Vagina (tissue), 2 donors: ENCODE measurements at places on chromosomes 1 and 21. TPM values are rescaled to one million over a fixed set of nuclear protein-coding genes. Genes with fewer than 3 reads are reported as not detected.

DNA sequence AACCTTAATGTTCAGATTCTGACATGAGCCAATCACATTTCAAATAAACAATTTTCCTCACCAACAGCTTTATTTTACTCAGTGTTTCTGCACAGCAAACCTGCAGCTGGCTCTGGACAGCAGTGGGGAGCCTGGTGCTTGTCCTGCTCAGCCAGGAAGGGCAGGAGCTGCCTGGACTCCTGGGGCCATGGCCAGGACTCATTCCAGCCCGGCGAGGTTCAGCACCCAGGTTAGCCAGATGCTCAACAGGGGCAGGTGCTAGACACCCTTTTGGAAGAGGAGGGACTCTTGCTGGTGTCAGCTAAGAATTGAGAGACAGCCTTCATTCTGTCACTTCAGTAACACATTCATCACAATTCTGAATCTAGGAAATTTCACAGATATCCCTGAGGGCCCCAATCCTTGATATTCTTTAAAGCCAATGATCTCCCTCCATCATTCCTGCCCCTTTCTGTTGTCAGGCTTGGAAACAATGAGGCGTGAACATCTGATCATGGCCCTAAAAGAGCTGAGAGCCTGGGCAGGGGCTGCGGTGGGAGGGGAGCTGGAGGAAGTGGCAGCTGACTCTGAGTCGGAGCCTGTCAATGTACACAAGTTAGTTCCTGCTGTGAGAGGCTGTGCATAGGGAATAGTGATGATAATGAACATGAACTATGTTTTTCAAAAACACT, 251.3 kb downstream of the SDCCAG8 start:
- no peak for DNase-seq

Gene NUAK2
- 49.6 TPM for total RNA-seq

Gene CFAP45
- total RNA-seq = not detected

- no peak for DNase-seq
Measured at GRCh38 chr1:22450351-22451021, 1.2 kb upstream of the ZBTB40 start.

GRCh38 chr1:30375156-30375555, 348.2 kb downstream of the MATN1 start:
- DNase-seq = peak; percentile 69

- DNase-seq = no peak
Measured at GRCh38 chr1:24999906-25000305, 69.8 kb upstream of the RUNX3 start.

Gene CLEC20A
- total RNA-seq = not detected

DNA sequence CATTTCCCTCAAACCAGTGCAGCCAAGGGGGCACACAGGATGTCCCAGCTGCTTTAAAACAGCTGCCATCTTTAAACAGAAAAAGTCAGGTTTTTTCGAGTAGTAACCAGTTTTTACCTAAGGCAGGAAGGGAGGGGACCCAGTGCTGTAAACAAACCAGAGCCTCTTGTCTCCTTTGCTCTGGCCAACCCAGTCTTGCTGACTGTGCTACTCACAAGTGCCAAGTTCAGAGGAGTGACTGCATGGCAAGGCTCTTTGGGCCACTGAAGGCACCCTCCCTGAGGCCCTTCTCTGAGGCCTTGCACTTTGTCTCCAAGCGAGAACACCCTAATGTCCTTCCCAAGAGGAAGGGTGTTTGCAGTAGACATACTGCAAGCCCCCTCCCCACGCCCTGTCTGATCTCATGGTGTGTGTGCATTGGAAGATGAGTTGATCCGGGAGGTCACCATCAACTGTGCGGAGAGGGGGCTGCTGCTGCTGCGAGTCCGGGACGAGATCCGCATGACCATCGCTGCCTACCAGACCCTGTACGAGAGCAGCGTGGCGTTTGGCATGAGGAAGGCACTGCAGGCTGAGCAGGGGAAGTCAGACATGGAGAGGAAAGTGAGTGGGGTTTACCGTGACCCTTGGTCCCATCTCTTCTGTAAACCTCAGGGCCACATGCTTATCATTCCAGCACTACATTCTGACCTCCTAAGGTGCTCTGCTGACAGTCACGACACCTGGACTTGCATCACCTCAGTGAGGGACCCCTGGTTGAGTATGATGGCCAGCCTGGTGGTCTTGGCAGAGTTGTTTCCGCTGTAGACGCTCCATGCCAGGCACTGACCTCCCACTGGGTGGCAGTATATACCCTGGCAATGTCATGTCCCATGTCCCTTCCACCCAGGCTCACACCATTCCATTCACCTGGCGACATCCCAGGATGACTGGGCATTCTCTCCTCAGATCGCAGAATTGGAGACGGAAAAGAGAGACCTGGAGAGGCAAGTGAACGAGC, 4.7 kb downstream of the DNALI1 start:
- no peak for DNase-seq

DNA sequence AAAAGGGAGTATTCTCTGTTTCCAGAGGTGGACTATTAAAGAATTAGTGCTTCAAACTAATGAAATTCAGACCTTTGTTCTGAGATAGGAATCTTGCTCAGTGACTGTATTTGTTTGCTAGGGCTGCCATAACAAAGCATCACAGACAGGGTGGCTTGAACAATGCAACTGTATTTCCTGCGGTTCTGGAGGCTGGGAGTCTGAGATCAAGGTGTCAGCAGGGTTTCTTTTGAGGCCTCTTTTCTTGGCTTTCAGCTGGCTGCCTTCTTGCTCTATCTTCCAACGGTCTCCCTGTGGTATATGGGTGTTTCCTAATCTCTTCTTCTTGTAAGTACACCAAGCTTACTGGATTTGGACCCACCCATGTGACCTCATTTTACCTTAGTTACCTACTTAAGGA, 264.6 kb upstream of the PROX1 start:
- DNase-seq = no peak

GRCh38 chr21:40276001-40276400, 408.8 kb downstream of the PCP4 start:
- DNase-seq = no peak

Gene MIER1
- 39.5 TPM for total RNA-seq

GRCh38 chr1:181557313-181557712, 74.0 kb downstream of the CACNA1E start:
- DNase-seq = no peak

Gene INSRR
- not detected for total RNA-seq

GRCh38 chr1:89728381-89728780, 92.5 kb upstream of the LRRC8D start:
- no peak for DNase-seq

- DNase-seq = no peak
Measured at GRCh38 chr1:76374086-76374485, 299.5 kb downstream of the ST6GALNAC3 start.

DNA sequence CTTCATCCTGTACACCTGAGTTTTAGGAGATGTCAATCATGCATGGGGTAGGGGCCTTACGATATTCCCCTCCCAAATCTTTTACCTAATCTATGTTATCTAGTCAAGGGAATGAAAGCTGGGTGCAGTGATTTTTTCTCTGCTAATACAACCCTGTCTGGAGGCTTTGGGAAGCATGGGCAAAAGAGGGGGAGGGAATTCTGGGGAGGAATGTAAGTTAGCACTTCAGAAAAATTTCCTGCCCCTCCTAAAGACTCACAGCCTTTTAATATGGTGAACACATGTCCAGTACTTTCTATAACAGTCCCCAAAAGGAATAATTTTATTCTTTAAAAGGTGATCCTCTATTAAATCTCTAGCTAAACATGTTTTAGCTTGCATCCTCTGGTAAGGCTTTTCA, 25.6 kb upstream of the PRELP start:
- no peak for DNase-seq

Gene ELAPOR1
- total RNA-seq = 0.25 TPM

DNA sequence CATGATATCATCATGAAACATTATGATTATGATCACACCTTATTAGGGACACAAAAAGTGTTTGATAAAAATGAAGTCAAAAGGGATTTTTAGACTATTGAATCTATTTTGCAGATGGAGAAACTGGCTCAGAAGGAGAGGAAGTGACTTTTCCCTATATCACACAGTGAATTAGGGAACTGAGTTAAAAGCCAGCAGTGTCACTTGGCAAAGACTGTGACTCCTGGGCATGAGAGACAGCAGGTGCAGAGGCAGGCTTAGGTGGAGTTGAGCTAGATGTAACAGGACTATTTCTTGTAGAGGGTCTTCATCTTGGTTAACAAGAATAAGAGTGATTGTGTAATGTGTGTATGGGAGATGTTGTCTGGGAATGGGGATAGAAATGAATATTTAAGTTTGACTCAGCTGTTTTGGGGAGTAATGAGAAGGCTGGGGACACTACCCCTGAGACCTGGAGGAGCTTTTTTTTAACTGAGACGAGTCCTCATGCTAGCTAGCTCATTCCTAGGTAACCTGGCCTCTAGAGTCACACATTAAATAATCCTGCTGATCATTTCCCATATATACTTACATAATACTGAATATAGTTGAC, 1.0 kb upstream of the CD84 start:
- no peak for DNase-seq

GRCh38 chr1:94411237-94411636, 7.0 kb upstream of the ABCD3 start:
- DNase-seq = no peak

- DNase-seq = no peak
Measured at GRCh38 chr1:165666152-165666825, 32.1 kb downstream of the ALDH9A1 start.

GRCh38 chr21:16125274-16125673, 395.5 kb downstream of the USP25 start:
- DNase-seq = no peak

- DNase-seq = no peak
Measured at GRCh38 chr1:190140644-190141043, 337.0 kb downstream of the BRINP3 start.

Gene GPR52
- total RNA-seq = 2.7 TPM

- DNase-seq = no peak
Measured at GRCh38 chr21:29105218-29105617, 25.2 kb upstream of the MAP3K7CL start.

- DNase-seq = no peak
Measured at GRCh38 chr1:177124577-177125278, 39.8 kb downstream of the ASTN1 start.

- no peak for DNase-seq
Measured at GRCh38 chr1:225911191-225912130, 12.6 kb downstream of the PYCR2 start.

DNA sequence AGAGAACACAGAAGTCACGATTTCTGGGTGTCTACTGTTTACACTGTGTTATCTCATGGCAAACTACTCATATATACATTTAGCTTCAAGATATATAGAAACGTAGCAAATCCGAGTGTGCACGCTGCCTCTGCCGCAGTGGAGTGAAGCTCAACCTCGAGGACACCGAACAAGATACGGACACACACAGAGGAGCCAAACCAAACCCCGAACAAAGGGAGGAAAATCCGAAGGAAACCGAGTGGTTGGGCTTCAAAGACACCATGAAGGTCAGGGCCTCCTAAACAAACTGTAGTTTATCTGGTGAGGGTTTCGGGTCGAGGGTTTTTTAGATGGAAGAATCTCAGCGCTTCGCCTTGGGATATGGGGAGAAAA, 34.5 kb downstream of the SLC45A1 start:
- DNase-seq = no peak

Gene LENEP
- total RNA-seq = not detected

DNA sequence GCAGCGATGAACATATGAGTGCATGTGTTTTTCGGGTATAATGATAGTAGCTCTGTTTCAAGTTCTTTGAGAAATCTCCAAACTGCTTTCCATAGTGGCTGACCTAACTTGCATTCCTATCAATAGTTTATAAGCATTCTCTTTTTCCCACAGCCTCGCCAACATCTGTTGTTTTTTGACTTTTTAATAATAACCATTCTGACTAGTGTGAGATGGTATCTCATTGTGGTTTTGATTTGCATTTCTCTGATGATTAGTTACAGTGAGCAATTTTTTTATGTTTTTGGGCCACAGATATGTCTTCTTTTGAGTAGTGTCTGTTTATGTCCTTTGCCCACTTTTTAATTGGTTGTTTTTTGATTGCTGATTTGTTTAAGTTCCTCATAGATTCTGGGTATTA, 10.6 kb upstream of the RUNX1 start:
- no peak for DNase-seq

DNA sequence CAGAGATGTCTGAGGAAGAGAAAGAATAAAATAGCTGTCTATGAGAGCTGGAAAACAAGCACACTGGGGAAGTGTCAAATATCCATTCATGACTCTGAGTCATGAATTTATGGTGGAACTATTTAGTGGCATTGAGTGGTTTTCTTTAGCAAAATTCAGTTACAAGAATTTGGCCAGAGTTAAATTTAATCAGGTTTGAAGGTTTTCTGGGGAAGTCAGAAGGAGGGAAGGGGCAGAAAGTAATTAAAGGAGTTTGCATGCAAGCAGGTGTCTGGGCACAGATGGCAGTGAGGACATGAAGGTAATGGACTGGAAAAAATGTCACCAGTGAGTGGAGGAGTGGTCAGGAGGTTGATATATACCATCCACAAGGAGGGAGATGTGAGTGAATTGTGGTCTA, 121.9 kb upstream of the IVNS1ABP start:
- no peak for DNase-seq

DNA sequence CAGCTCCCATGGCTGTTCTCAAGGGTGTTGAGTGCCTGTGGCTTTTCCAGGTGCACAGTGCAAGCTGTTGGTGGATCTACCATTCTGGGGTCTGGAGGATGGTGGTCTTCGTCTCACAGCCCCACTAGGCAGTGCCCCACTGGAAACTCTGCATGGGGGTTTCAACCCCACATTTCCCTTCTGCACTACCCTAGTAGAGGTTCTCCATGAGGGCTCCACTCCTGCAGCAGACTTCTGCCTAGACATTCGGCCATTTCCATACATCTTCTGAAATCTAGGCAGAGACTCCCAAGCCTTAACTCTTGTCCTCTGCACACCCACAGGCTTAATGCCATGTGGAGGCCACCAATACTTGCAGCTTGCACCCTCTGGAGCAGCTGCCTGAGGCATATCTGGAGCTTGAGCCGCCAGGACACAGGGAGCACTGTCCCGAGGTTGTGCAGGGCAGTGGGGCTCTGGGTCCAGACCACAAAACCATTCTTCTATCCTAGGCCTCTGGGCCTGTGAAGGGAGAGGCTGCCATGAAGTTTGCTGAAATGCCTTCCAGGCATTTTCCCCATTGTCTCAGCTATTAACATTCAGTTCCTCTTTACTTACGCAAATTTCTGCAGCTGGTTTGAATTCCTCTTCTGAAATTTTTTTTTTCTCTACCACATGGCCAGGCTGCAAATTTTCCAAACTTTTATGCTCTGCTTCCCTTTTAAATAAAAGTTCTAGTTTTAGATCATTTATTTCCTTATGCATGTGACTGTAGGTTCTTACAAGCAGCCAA, 8.8 kb upstream of the CAPN8 start:
- no peak for DNase-seq

GRCh38 chr1:117689997-117690625, 84.3 kb downstream of the TENT5C start:
- no peak for DNase-seq

DNA sequence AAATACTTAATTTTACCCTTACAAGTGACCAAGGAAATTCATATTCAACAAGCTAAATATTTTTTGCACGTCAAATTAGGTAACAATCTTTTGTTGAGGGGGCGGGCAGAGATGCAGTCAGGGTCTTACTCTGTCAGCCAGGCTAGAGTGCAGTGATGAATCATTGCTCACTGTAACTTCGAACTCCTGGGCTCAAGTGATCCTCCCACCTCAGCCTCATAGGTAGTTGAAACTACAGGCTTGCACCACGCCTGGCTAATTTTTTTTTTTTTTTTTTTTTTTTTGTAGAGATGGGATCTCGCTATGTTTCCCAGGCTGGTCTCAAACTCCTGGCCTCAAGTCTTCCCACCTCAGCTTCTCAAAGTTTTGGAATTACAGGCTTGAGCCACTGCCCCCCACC, 26.5 kb downstream of the PHTF1 start:
- no peak for DNase-seq
